Osteoblast (primary cell): ENCODE measurements at places on chromosomes 6 and 20.
A peak's percentile ranks its signal among the peaks of the same experiment; 100 is the strongest.

- no peak for DNase-seq
These were observed 1.3 kb upstream of the SMLR1 start for GRCh38 chr6:130825772-130826441.

- DNase-seq = no peak
These were observed 30.9 kb upstream of the NEDD9 start for GRCh38 chr6:11263291-11263775.

- DNase-seq = no peak
These were observed 82.2 kb upstream of the PMEPA1 start for GRCh38 chr20:57791966-57792365.

DNA sequence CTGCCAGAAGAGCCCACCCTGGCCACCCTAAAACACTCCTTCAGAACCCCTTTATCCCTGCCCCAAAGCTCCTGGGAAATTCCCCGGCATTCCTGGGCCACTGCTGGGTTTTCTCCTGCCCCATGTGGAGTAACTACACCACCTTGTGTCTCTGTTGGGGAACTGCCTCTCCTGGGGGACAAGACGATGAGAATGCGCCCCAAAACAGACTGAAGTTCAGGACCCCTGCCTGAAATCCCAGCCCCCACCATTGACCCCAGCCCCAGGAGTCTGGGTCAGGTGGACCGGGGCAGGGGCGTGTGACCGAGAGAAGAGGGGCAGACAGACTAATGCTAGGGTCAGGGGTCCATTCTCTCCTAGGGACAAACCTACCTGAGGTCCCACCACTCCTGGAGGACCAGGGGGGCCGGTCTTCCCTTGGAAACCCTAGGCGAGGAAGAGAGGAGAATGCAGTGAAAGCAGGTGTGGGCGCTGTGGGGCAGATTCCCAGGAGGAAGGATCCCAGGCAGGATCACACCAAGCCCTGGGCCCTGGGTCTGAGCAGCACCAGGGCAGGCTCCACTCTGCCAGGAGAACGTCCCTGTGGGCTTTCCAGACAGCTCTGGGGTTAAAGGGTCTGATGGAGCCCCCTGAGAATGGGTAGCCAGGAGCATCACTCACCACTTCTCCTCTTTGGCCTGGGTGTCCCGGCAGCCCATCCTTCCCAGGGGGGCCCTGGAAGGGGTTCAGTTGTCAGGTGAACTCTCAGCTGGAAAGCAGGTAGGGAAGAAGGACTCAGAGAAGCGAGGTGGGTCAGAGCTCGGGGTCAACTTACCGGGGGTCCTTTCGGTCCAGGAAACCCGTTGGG is 19.4 kb downstream of the COL11A2 start:
- DNase-seq = peak; percentile 99

DNA sequence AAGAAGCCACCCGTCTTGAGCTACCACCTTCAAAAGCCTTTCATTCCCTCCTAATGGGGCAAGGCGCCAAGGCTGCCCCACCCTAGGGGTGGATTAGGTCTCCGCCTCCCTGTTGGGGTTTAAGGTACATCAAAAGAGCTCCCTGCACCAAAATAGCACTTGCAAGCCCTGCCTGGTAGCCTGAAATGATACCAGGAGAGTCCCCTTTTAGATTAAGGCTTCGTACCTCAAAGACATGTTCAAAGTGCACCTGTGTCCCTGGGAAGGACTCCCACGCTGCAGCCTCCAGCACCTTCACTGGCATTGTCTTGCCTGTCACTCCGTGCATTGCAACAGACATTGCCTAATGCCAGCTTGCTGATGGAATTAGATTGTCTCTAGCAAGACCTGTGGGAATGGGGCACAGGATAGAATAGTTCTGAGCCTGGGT is 15.7 kb upstream of the CDKN1A start:
- DNase-seq = no peak
